ENCODE measurements at places on chromosomes 5 and 9.

DNA sequence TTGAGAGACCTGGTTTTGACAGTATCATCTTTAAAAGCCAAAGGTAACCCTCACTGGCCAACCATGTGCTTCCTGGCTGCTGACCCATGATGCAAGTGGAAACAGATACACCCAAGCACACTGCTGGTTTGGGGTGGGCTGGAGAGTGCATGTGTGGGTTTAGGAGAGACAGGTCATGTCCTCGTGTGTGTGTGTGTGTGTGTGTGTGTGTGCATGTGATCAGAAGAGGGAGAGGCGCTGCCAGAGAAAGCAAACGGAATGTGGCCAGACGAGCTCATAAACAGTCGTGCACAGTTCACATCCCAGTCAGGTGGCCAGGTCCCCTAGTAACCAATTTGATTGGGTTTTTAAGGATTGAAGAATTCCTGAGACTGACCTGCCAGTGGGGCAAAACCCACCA, 112.8 kb upstream of the ICE1 start:
- no peak for DNase-seq

DNA sequence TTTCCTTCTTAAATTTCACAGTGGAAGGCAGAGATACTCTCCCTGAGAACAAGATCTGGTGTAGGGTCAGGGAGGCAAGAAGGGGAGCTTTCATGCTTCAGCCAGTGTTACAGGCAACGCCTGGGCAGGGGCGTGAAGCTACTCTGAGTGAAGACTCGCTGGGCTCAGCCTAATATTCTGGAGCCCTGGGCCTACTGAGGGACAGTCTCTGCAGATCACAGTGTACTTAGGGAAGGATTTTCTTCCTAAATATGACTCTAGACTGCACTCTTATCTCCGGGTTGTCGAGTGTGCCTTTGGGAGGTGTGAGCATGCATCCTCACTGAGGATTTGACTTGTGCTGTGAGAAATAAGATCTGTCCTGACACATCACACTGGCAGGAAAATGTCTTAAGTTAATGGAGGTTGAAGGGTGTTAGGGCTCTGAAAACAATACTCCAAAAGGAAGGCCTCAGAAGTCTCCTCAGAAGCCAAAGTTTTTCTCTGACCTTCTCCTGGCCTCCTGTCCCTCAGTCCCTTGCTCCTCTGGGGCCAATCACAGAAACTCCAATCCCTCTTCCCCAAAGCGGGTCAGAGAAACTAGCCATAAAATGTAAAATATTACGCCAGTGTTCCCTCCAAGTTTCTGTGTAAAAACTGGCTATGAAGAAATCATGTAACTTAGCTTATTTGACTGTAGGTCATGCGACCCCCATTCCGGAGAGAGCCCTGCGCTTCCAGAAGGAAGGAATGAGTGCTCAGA, 156.8 kb upstream of the TBC1D2 start:
- no peak for DNase-seq

- DNase-seq, result no peak
Observed at GRCh38 chr5:163338-163620, 28.0 kb upstream of the LRRC14B start.

- no peak for DNase-seq
Observed at GRCh38 chr5:124262991-124263571, 483.4 kb downstream of the ZNF608 start.

GRCh38 chr5:101067429-101067828, 164.3 kb upstream of the ST8SIA4 start:
- DNase-seq, result no peak

GRCh38 chr5:175448276-175448675, 4.3 kb upstream of the DRD1 start:
- DNase-seq, result no peak

- no peak for DNase-seq
Observed at GRCh38 chr5:139291051-139291450, 2.5 kb upstream of the MATR3 start.

DNA sequence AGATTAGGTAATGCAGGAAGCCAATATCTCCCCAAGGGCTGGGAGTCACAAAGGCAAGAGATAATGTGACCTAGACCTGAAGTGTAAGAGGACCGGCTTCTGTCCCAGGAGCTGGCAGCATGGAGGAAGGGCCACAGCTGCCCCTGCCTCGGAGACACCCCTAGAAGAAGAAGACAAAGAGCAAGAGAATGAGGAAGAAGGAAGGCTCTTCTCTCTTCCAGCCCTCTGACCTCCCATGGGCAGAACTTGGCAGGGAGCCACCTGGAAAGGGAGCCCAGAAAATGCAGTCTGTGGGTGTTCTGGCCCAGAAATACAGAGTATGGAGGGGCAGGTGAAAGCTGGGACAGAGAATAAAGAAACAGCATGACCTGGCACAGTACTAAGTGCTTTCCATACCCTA, 151.0 kb downstream of the C5orf15 start:
- DNase-seq, result no peak

DNA sequence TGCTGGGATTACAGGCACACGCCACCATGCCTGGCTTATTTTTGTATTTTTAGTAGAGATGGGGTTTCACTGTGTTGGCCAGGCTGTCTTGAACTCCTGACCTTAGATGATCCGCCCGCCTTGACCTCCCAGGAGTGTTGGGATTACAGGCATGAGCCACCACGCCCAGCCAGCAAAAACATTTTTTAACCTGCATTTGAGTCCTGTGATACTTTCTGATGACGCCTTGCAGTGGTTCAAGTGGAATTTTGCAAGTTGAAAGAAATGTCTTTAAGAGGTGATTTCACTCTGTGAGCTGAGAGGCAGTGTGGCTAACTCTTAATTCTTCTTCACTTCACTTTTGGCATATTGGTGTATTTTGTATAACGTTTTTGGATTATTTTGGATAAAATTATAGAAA, 9.1 kb downstream of the ANP32B start:
- DNase-seq, result no peak
